Posterior vena cava (tissue), 2 donors: ENCODE measurements at places on chromosomes 16 and 17. TPM values are rescaled to one million over a fixed set of nuclear protein-coding genes. Genes with fewer than 3 reads are reported as not detected.

DNA sequence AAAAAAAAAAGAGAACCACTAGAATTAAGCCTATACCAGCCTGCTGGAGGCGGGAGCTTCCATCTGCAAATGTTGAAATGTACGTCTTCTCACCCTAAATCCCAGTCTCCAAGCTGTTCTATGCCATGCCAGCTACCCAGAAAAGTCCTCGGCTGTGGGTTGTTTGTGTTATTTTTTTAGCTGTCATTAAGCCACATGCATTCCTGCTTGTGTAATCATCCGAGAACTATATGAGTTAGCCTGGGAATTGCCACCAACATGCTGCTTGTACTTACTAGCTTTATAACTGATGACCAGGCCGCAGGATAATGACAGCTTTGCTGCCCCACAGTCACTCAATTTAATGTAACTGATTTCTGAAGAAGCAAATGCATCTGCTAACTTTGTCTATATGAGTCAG is 313.9 kb upstream of the SALL1 start:
- DNase-seq = no peak

GRCh38 chr16:29744541-29745101 is 1.2 kb downstream of the C16orf54 start:
- DNase-seq = no peak

GRCh38 chr17:79072544-79072943 is 2.1 kb upstream of the ENGASE start:
- DNase-seq = peak; percentile 71

DNA sequence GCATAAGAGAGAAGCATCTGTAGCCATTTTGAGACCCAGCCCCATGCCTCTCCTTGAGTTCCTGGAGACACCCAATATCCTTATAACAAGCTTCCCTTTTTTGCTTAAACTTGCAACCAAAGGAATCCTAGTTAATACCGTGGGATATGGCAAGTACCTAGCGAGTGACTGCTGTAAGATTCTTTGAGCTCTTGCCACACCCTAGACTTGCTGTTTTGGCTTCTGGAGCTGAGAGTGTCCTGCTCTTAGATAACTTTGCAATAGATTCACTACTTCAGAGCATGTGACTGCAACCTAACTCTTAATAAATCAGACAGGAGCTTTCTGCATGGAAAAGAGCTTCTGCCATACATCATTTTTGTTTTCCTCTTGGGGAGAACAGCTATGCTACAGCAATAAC is 58.3 kb downstream of the AKAP1 start:
- DNase-seq = no peak

- DNase-seq = peak; percentile 78
These were observed 54.8 kb downstream of the RPH3AL start for GRCh38 chr17:297758-298157.

DNA sequence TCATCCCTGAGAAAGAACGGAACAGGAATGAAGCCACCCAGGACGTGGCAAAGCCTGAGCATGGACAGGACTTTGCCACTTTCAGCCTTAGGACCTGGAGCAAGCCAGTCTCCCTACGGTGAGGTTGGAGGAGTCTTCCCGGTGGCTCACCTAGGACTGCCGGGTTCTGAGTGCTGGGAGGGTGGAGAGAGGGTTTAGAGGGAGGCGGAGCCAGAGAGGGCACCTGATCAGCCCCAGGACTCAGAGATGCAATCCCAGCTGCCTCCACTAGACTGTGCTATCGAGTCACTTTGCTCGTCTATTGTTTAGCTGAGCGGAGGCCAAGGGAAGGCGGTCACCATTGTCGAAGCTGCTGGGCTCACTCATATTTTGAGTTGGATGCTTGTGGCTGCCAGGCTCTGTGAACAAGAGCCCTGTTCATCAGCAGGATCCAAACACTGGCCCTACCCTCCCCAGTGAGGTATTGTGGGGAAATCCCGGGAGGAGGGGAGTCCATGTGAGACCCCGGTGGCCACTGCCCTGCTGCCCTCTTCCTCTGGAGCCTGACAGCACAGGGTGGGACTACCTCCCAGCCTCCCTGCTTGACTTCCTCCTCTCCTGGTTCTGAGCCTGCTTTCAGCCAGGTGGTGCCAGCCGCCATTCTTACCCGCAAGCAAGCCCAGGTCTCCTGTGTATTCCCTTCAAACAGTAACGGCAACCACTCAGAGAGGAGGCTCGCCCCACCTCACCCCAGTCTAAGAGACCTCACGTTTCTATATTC is 7.0 kb downstream of the KRT14 start:
- DNase-seq = peak; percentile 93

DNA sequence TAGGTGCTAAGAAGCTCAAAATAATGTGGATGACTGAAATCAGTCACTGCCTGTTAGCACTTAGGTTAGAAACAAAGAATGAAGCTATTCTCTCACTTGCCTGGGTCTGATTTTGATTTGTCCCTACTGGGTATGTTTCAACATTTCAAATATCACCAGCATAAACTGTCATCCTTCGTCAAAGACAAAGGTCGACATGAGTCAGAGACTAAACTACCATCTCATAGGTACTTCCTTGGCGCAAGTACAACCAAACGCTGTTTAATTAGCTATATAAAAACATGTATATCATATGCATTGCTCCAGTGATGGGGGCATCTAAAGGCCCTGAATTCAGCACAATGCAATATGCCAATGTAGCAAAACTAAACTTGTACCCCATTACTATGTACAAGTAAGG is 4.0 kb downstream of the AKTIP start:
- no peak for DNase-seq

GRCh38 chr16:86261379-86261778 is 248.9 kb upstream of the FOXF1 start:
- no peak for DNase-seq

- DNase-seq = peak; percentile 93
These were observed at the start of gene PLEKHG4 for GRCh38 chr16:67279296-67280089. PLEKHG4 (plus strand) TSS chr16:67279532; CDS start chr16:67280045, 513 bp downstream.

- no peak for DNase-seq
These were observed 219.3 kb downstream of the BCAS3 start for GRCh38 chr17:60896996-60897395.

DNA sequence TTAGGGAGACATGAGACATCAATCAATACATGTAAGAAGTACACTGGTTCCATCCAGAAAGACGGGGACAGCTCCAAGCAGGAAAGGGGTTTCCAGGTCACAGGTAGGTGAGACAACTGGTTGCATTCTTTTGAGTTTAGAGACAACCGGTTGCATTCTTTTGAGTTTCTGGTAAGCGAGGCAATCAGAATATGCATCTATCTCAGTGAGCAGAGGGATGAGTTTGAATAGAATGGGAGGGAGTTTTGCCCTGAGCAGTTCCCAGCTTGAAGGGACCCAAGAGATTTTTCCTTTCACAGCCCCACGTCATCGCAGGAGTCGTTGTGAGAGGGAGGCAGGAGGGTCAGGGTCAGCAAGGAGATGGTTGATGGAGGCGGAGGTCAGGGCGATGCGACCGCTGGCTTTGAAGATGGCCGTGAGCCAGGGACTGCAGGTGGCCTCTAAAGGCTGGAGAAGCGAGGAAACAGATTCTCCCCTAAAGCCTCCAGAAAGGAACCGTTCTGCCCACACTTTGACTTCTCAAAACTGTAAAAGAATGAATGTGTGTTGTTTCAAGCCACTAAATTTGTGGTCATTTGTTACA is 36.5 kb downstream of the IRF8 start:
- DNase-seq = no peak

GRCh38 chr16:67881621-67882161 is 3.0 kb upstream of the NRN1L start:
- DNase-seq = no peak

- DNase-seq = no peak
These were observed 38.5 kb upstream of the NOL11 start for GRCh38 chr17:67679225-67679624.

GRCh38 chr17:66945147-66945835 is 19.2 kb upstream of the CACNG4 start:
- DNase-seq = peak; percentile 75

DNA sequence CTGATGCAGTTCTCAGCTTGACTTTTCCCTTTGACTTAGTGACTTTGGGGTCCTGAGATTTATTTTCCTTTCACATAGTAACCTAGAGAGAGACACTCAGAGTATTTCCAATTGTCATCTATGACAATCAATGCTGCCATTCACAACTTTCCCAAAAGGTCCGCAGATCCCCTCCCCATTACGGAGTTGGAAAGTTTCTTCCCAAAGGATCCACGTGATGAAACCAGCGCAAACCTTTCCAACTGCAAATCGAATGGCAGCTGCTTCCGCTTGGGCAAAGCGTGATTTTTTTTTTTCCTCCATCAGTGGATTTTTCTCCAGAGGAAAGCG is 538 bp upstream of the FCSK start:
- no peak for DNase-seq

- no peak for DNase-seq
These were observed 384.5 kb upstream of the SALL1 start for GRCh38 chr16:51535591-51535990.

GRCh38 chr17:80036715-80037477 is 454 bp downstream of the CCDC40 start:
- no peak for DNase-seq

GRCh38 chr16:17225541-17225940 is 245.2 kb downstream of the XYLT1 start:
- no peak for DNase-seq

- no peak for DNase-seq
These were observed 23.5 kb downstream of the SNX29 start for GRCh38 chr16:12000032-12000431.

DNA sequence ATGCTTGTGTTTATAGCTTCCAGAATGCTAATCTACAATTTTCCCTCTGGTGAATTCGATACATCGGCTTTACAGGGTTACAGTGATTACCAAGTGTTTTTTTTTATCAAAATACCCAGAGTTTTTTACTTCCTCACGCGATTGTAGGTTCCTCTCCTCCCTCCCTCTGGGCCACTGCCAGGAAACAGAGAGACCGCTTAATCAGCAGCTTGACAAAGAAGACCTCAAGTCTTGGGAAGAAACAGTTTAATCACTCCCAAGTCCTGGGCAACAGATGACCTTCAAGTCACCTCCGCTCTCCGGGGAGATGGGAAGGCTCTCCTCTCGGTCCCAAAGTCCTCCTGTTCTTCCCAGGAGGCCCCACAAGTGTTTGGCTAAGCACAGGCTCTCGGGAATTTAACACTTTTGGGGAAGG is 23.5 kb downstream of the SMTNL2 start:
- DNase-seq = peak; percentile 92

DNA sequence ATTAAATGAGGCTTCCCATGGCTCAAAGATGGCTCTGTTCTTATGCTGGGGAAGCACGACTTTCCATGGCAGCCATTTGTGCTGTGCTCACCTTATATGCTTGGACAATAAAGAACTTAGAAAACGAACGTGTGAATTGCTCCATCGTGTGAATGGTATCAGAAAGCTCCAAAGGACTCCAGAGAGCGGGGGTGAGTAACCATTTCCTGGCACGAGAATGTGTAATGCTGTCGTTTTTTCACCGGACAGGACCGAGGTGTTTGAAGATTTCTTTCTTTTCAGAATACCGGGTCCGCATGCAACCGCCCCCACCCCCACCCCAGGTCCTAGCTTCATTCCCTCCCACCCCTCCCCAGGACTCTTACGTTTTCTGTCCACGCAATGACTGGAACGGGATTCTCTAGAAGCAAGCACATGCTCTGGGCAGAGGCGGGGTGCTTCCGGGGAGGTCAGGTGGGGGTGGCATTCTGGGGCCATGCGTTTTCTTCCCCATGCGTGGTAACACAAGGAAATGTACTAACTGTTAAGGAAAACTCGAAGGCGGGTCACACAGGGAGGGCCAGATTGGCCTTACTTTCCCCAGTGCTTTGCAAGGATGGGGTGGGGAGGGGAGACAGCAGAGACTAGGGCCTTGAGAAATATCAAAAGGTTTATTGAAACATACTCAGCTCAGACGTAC is 26.2 kb downstream of the GPRC5B start:
- no peak for DNase-seq

DNA sequence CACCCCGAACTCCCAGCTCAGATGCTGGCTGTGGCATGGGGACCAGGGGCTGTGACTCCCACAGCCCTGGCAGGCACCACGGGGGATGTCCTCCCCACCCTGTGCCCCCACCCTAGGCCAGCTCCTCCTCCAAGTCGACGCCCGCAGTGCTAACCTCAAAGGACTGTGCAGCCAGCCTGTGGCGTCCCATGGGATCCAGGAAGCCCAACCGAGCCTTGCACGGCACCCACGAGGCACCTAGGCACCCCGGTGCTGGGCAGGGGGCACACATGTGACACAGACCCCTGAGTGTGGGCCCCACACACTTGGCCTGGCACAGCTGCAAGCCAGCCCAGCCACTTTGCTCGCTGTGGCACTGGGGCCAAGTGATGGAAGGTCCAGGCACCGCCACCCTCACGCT is 3.9 kb downstream of the GCGR start:
- no peak for DNase-seq

GRCh38 chr16:77971306-77972061 is 50.9 kb upstream of the CLEC3A start:
- DNase-seq = peak; percentile 93

- no peak for DNase-seq
These were observed 4.5 kb upstream of the ACSF3 start for GRCh38 chr16:89089120-89089519.

- no peak for DNase-seq
These were observed 6.7 kb downstream of the HS3ST3A1 start for GRCh38 chr17:13594762-13595598.

The PYY gene
- not detected for total RNA-seq

The KRTAP4-9 gene
- total RNA-seq = not detected

The GID4 gene
- 21.4 TPM for total RNA-seq

The SLC12A3 gene
- not detected for total RNA-seq

The KRTAP4-2 gene
- not detected for total RNA-seq

The ZNF263 gene
- 21.2 TPM for total RNA-seq

The PCGF2 gene
- 53.9 TPM for total RNA-seq

The SEZ6L2 gene
- 0.86 TPM for total RNA-seq

The KRTAP9-8 gene
- total RNA-seq = not detected

The SHBG gene
- 0.43 TPM for total RNA-seq

The KRT32 gene
- 0.23 TPM for total RNA-seq

The PYDC1 gene
- total RNA-seq = not detected

The SGCA gene
- 99.0 TPM for total RNA-seq
